ENCODE measurements at places on chromosomes 16 and 17.

- peak; percentile 85 for DNase-seq
Observed at GRCh38 chr16:73172241-73172972, 124.5 kb upstream of the ZFHX3 start.

GRCh38 chr16:58119509-58119845, 9.7 kb downstream of the CFAP20 start:
- no peak for DNase-seq

DNA sequence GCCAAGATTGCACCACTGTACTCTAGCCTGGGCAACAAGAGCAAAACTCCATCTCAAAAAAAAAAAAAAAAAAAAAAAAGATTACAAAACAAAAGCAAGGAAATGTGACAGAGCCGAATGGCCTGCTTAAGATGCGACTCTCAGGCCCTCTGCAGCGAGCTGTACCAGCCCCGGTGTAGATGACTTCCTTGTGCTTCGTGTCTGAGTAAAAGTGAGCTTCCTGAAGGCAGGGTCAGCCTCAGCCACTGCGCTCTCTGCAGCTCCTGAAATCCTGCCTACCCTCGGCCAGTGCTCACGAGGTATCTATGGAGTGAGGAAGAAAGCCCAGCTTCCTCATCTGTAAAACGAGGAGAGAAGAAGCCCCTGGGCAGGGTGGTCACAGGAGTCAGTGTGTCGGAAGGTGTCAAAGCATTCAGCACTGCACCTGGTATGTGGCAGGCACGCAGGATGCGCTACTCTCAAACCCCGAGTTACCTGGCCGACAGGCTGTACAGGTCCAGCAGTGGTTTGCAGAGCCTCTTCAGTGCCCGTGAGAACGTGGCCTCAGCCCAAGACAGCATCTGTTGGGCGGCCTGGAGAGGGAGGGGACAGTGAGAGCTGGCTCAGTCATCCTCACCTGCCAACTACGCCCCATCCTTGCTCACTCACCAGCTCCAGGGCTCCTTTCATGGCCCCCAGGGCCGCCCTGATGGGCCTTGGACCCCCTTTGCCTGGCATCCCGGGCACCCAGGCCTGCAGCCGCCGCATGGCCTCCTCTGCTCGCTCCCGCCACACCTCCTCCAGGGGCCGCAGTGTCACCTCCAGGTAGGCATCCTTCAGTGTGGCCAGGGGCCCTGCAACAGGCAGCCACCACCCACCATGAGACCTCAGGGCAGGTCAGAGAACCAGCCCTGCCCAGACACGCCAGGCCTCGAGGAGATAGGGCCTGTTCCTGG, 44.6 kb downstream of the RMI2 start:
- DNase-seq: no peak

DNA sequence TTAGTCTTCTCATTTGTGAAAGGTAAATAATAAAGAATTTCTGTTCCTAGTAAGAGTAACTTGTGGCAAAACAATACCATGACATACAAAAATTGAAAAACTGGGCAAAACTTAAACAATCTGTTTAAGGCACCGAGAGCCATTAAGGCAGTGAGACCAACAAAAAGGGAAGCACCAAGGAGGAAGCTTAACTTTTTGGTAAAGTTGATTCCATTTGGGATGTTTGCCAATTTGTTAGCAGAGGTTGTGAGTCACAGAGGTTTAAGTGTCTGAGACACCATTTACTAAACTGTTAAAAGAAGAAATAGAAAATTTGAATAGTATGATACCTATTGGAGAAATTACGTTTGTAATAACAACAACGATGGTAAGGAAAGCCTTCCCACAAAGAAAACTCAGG, 4.9 kb downstream of the SLC35G3 start:
- DNase-seq: no peak

DNA sequence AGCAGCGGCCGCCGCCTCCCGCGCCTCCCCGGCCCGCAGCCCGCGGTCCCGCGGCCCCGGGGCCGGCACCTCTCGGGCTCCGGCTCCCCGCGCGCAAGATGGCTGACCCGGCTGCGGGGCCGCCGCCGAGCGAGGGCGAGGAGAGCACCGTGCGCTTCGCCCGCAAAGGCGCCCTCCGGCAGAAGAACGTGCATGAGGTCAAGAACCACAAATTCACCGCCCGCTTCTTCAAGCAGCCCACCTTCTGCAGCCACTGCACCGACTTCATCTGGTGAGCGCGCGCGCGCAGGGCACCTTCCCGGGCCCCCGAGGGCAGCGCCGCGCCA, 258 bp downstream of the PRKCB start:
- DNase-seq: no peak

DNA sequence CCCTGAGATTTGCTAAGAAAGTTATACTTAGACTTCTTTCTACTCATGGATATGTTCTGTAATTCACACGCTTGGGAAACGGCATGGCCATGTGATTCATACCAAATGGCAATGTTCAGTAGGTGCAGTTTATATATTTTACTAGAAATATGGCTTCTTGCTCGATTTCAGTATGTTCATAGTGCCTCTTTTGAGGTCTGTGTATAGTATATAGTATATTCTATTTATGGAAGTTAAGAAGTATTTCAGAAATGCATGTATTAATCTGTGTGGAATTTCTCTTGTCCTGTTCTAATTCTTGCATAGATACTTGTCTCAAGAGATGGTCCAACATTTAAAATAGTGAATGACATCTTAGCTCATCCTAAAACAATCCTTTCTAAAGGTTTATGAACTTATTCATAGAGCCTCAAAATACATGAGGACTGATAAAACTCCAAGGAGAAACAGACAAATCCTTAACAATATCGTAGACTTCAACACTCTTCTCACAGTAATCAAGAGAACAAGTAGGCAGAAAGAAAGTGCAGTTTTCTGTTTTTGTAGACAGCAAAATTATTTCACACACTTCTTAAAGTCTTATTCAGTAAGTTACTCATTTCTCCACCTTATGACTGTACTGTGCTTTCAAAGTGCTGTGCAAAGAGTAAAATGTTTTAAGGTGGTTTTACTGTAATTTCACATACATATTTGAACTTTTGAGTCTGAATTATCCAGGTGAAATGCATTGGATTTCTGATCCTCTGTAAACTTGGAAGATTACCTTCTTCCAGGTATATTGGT, 11.1 kb downstream of the BPTF start:
- DNase-seq: peak; percentile 49

DNA sequence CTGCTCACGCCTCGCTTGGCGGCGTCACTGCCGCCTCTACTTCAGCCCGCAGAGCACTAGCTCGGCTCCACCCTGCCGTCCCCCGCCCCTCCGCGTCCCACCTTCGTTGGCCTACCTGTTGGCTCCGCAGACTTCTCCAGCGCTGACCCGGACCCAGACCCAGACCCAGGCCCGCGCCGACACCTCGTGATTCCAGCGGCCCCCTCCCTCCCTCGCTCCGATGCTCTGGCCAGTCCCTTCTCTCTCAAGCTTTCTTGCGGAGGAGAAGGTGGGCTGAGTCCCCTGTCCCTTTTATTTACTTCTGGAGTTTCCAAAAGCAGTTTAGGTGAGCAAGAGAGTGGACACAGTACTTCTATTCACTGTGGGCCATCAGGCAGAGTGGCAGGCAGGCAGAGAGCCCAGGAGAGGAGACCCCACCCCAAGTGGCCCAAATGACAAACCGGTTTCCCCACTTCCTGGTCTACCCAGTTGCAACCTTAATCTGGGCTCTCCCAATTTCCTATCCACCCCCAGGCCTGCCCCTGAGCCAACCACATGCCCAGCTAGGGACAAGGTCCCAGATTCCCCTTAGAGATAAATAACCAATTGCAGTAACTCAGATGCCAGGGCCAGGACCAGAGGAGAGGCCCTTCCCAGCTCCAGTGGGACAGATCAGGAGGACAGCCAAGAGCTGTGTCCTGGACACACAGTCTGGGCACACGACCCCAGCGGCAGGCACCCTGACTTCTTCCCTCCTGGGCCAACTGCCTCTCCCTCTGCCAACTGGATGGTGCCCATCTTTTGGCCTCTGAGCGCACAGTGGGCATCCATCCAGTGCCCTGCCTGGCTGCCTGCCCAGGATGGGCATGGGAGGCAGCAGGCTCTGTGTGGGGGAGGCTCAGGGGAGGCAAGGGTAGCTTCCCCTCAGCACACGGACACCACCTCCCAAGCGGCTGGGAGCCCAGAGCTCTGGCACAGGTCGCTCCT, 1.2 kb upstream of the SRCIN1 start:
- no peak for DNase-seq

- DNase-seq: no peak
Observed at GRCh38 chr17:52155301-52155700, 3.2 kb downstream of the CA10 start.

GRCh38 chr17:8821446-8822105, 22.4 kb upstream of the MFSD6L start:
- DNase-seq: no peak

- no peak for DNase-seq
Observed at GRCh38 chr17:32558997-32559650, 72.3 kb downstream of the CDK5R1 start.

DNA sequence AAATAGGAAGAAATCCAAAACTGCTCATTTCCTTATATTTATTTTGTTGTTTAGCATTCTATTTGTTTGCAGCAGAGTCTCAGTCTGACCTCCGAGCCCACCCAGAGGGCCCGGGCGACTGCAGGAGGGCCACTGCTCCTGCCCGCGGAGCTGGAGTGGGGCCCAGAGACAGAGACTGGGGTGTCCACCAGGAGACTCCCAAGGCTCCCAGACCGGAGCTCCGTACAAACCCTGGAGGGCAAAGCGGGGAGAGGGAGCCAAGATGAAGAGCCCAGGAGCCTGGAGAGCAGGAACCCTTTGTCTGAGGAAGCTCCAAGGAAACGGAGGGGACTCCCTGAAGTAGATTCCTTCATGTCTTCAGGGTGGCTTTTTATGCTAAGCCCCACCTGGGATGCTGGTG, 57.9 kb downstream of the AXIN2 start:
- DNase-seq: no peak

DNA sequence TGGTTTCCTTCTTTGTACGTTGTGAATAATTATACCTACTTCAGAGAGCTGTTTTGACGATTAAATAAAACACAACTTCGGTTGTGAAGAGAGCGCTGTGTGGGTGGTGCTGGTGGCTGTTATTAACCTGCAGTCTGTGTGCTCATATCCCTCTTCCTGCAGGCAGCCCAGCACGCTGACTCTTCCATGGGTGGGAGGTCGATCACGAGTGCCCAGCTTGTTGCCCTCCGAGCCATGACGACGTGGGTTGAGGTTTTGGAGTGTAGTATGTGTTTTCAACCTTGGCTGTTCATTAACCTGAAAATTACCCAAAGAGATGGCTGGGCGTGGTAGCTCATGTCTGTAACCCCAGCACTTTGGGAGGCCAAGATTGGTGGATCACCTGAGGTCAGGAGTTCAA, 11.3 kb upstream of the GCSH start:
- no peak for DNase-seq

DNA sequence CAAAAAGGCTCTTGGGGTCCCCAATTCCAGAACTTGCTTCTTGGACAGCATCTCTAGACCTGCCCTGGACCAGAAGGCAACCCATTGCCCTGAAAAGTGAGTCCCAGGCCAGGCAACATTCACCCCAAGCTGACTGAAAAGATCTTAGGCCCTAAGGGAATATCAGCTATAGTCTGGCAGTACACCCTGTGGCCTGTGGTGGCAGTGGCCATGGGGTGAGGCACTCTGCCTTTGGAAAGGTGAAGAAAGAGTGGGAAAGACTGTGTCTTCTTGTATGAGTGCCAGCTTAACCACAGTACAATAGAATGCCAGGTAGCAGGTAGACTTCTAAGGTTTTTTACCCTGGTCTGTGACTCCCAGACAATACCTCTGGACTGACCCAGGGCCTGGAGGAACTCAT, 564.5 kb downstream of the CDH8 start:
- no peak for DNase-seq

DNA sequence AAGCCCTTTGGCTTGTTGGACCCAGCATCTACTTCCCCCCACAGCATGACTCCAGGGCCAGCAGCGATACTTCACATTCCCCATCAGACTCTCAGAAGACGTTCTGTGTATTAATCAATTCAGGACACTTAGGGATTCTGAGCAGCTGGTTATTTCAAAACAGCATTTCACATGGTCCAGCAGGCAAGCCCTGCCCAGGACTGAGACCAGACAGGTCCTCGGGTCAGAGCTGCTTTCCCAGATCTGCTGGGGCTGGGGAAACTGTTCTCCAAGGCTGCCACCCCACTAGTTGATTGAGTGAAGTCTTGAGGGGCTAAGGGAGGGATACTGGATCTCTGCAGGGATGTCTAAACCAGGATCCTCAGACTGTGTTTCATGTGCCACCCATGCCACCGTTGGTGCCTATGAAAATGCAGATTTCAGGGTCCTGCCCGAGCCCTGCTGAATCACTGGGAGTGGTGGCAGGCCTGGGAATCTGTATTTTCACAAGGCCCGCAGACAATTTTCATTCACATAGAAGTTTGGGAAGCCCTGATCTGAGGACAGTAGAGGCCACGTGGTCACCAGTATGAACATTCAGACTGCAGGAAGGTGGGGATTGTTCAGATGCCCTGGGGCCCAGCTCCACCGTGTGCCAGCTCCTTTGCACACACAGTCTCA, 40.6 kb upstream of the CDH5 start:
- no peak for DNase-seq

GRCh38 chr17:57994436-57994835, 6.4 kb upstream of the VEZF1 start:
- DNase-seq: no peak

- DNase-seq: no peak
Observed at GRCh38 chr17:19002805-19003542, 1.6 kb downstream of the FAM83G start.

DNA sequence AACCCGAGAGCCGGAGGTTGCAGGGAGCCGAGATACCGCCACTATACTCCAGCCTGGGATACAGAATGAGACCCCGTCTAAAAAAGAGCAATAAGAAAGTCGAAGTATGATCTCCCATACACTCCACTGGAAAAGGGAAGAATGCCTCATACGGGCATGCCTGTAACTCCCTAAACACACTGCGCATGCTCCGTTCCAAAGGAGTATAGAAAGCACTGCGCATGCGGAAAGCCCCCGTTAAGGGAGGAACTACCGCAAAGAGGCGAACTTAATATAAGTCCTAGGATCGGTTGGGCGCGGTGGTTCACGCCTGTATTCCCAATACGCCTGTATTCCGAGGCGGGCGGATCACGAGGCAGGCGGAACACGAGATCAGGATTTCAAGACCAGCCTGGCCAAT, 313.1 kb upstream of the ERCC4 start:
- no peak for DNase-seq

GRCh38 chr16:11095935-11096334, 151.6 kb downstream of the CLEC16A start:
- DNase-seq: no peak

- no peak for DNase-seq
Observed at GRCh38 chr16:71358464-71358998, at the start of gene CALB2. TSS of gene CALB2 (plus strand) at chr16:71358723. CDS start at chr16:71358793, 70 bp downstream.

- peak; percentile 27 for DNase-seq
Observed at GRCh38 chr16:27444015-27444414, 42.0 kb downstream of the IL21R start.

GRCh38 chr16:74277974-74278373, 18.6 kb upstream of the PSMD7 start:
- DNase-seq: no peak

DNA sequence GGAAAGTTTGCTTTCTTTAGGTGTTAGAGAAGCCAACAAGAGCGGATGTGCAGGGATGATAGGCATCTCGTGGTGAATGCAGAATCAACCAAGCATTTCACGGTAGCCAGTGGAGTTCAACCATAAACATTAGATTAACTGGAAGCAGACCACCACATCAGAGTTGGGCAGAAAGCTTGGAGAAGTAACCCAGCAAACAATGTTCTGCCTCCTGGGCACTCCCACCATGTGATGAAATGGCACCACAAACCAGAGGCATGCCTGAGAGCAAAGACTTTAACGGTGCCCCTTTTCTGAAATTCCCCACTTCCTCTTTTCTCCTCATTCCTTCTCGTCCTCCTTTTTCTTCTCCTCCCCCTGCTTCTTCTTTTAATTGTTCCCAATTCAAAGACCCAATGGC, 193.5 kb upstream of the ANKFN1 start:
- no peak for DNase-seq

GRCh38 chr17:20955427-20956323, 87.1 kb downstream of the USP22 start:
- no peak for DNase-seq
